Spleen (tissue), 13 donors: ENCODE measurements at places on chromosomes 11 and 22. TPM values are rescaled to one million over a fixed set of nuclear protein-coding genes. Genes with fewer than 3 reads are reported as not detected.

DNA sequence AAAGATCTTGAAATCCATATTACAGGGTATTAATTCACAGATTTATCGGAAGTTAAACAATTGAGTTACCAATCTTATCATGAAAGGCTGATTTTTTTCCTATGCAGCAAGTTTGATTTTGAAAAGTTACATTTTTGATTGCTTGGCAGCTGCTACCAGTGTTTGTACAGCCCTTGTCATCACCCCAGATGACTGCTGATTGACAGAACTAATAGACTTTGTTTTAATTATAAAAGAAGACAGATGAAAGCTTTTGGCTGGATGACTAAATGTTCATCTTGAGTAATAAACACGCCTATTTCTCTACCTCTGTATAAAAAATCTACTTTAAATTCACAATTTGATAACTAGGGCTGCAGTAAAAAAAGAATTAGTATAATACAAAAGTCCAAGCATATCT, 259.7 kb downstream of the TTC28 start:
- H3K4me1 ChIP-seq, result no peaks in the 10 kb centered on the region
- DNase-seq, result no peak
- H3K4me3 ChIP-seq, result no peak overlapping the region
- H3K36me3 ChIP-seq, result no peaks in the 10 kb centered on the region

GRCh38 chr22:26339755-26340154, 89.3 kb upstream of the ASPHD2 start:
- no peak overlapping the region for H3K4me3 ChIP-seq
- H3K27ac ChIP-seq, result no peak overlapping the region
- no peak for DNase-seq
- no peaks in the 10 kb centered on the region for H3K36me3 ChIP-seq

DNA sequence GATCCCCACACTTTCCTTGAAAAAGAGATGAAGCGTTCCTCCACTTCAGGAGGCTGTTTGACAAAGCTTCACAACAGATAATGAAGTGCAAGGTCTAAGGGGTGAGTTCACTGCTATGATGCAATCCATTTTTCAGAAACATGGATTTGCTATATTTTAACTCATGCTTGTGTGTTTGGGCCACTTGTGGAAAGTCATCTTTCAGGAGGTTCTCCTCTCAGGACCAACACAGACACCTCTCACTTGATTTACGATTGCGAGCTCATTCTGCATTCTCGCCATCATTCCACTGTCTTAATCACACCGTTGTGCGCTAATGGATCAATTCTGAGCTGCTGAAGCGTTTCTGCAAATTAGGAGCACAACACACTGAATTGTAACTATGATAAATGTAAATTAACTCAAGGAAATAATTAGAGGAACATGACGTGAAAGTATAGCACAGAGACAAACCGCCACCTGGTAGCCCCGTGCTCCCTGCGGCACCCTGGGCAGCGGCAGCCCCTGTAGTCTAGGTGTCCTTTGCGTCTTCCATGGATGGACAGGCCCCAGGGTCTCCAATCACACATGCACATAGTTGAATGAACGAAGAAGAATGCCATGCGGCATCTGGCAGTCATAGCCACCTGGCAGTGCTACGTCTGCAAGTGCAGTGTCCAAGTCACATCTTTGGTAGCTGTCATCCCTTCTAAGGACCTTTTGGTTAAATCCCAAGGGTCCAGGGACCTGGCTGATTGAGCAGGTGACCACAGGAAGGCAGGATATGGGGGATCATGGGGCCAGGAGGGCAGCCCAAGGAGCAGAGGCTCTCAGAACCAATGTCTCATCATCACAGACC, 28.1 kb upstream of the RTL6 start:
- DNase-seq, result no peak
- H3K27ac ChIP-seq, result no peak overlapping the region
- no peaks in the 10 kb centered on the region for H3K36me3 ChIP-seq

- H3K4me1 ChIP-seq, result no peaks in the 10 kb centered on the region
- no peak overlapping the region for H3K4me3 ChIP-seq
- no peak overlapping the region for H3K27ac ChIP-seq
- H3K27me3 ChIP-seq, result no peaks in the 10 kb centered on the region
Measured at GRCh38 chr11:131744847-131745246, 374.4 kb downstream of the NTM start.

- H3K36me3 ChIP-seq, result peaks cover 68% of the 10 kb centered on the region
- H3K4me3 ChIP-seq, result no peak overlapping the region
- peak; percentile 64 for DNase-seq
- H3K4me1 ChIP-seq, result no peaks in the 10 kb centered on the region
- H3K27me3 ChIP-seq, result no peaks in the 10 kb centered on the region
- H3K27ac ChIP-seq, result no peak overlapping the region
Measured at GRCh38 chr22:19879246-19879570, 24.5 kb upstream of the GNB1L start.

DNA sequence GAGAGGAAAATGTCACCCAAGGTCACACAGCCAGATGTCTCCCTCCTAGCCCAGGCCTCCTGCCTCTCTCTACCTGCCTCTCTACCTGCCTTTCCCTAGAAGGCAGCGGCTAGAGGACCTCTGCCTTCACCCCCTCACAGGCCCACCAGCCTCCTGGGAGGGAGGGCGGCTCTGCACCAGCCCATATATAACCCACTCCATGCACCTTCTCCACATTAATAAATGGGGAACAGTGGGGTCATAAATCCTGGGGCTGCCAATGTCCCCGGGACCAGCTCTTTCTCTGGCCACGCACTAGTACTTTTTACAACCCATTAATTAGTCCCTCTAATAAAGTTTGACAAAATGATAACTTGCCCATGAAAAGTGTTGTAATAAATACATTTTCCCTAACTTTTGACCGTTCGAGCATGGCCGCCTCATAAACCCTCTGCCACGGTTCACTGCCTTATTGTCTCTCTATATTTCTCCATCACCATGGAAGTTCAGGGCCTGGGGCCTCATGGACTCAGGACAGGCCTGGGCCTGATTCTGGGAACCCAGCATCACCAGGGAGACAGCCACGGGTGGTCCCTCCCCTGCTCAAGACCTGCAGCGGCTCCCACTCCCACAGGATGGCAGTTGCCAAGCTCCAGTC, 102.1 kb downstream of the MN1 start:
- no peak overlapping the region for H3K27ac ChIP-seq
- H3K36me3 ChIP-seq, result no peaks in the 10 kb centered on the region
- H3K4me1 ChIP-seq, result no peaks in the 10 kb centered on the region

DNA sequence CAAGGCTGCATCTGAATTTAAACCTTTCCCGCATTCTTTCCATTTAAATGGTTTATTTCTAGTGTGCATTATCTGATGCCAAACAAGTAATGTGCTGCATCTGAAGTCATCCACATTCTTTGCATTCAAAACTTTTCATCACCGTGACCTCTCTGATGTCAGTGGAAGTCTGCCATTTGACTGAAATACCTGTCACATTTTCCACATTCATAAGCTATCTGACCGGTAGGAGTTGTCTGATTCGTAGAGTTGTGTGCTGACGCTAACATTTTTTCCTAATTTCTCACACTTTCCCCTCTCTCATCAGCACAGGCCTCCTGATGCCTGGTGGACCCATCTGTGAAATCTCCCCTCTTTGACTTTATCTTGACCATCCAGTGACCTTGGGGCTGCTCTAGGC, 79.9 kb upstream of the BARX2 start:
- H3K27me3 ChIP-seq, result no peaks in the 10 kb centered on the region
- no peaks in the 10 kb centered on the region for H3K4me1 ChIP-seq
- H3K27ac ChIP-seq, result no peak overlapping the region

- peak overlapping the region; percentile 51 for H3K27ac ChIP-seq
- H3K4me1 ChIP-seq, result no peaks in the 10 kb centered on the region
- no peak overlapping the region for H3K4me3 ChIP-seq
- no peaks in the 10 kb centered on the region for H3K36me3 ChIP-seq
Measured at GRCh38 chr11:69002110-69002569, 10.9 kb downstream of the MRGPRF start.

- H3K36me3 ChIP-seq, result peaks cover 12% of the 10 kb centered on the region
- no peak overlapping the region for H3K27ac ChIP-seq
- H3K4me1 ChIP-seq, result peaks cover 33% of the 10 kb centered on the region
- DNase-seq, result no peak
Measured at GRCh38 chr11:48091426-48092102, 111.2 kb downstream of the PTPRJ start.

DNA sequence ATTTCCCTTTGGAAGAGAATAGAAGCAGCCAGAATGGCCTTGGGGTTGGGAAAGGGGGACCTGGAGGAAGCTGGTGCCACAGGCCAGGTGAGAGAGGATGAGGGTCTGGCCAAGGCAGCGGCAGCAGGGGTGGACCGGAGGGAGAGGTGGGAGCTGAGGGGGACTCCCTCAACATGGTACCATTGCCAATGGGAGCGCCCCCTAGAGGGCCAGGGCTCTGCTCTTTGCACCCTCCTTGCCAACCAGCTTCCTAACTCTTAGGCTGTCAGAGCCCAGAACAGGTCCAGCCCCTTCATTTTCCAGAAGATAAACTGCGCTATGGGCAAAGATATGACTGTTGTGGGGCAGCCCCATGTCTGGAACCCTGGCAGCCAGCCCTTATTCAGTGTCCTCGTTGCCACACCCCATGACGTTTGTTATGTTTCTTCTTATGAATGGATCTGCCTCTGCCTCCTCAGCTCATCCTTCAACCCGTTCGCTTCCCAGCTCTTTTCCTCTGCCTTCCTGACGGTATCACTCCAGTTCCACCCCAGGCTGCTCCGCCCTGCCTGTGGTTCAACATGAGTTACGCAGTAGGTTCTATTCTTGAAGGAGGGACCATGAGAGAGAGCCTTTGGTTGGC, 185.2 kb downstream of the GRIK4 start:
- H3K27ac ChIP-seq, result no peak overlapping the region
- H3K4me3 ChIP-seq, result no peak overlapping the region
- H3K27me3 ChIP-seq, result no peaks in the 10 kb centered on the region
- H3K4me1 ChIP-seq, result peaks cover 5% of the 10 kb centered on the region
- H3K36me3 ChIP-seq, result no peaks in the 10 kb centered on the region
- DNase-seq, result no peak

- no peak overlapping the region for H3K27ac ChIP-seq
- H3K4me1 ChIP-seq, result peaks cover 4% of the 10 kb centered on the region
- no peaks in the 10 kb centered on the region for H3K36me3 ChIP-seq
- peak; percentile 95 for DNase-seq
Measured at GRCh38 chr22:42500161-42500835, 19.3 kb downstream of the RRP7A start.

- no peaks in the 10 kb centered on the region for H3K36me3 ChIP-seq
- no peak overlapping the region for H3K27ac ChIP-seq
- peaks cover 6% of the 10 kb centered on the region for H3K27me3 ChIP-seq
- H3K4me3 ChIP-seq, result no peak overlapping the region
- DNase-seq, result no peak
- H3K4me1 ChIP-seq, result no peaks in the 10 kb centered on the region
Measured at GRCh38 chr11:92865352-92865751, 104.1 kb upstream of the MTNR1B start.

DNA sequence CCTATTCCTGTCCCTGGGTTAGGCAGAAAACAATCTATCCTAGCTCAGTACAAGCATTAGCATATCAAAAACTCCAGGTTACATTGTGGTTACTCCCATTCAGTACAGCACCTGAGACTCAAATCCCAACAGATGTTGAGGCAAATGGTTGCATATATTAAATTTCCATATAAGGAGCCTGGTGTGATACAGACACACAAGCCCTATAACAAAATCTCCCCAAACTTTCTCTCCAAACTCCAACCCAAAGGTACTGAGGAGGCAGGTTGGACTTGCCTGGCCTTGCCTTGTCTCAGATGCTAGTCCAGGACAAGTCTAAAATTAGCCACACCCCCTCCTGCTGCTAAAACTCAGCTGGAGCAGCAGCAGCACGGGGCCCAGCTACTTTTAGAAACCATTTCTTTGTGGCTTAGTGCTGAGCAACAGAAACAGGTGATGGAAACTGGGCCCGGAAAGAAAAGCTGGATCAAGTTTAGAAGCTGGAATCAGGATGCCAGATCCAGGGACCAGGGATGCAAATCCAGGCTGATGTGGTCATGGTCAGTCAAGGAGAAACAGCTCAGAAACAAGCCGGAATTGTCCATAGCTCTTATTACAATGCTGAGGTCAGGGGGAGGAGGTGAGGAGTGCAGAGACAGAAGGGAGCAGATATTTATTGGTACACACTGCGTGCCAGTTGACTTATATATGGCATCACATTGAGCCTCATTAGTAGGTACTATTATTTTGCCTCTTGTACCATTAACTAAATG, 73.7 kb upstream of the AMOTL1 start:
- H3K36me3 ChIP-seq, result no peaks in the 10 kb centered on the region
- no peak overlapping the region for H3K27ac ChIP-seq
- no peak for DNase-seq
- no peaks in the 10 kb centered on the region for H3K27me3 ChIP-seq
- H3K4me1 ChIP-seq, result no peaks in the 10 kb centered on the region
- H3K4me3 ChIP-seq, result no peak overlapping the region

DNA sequence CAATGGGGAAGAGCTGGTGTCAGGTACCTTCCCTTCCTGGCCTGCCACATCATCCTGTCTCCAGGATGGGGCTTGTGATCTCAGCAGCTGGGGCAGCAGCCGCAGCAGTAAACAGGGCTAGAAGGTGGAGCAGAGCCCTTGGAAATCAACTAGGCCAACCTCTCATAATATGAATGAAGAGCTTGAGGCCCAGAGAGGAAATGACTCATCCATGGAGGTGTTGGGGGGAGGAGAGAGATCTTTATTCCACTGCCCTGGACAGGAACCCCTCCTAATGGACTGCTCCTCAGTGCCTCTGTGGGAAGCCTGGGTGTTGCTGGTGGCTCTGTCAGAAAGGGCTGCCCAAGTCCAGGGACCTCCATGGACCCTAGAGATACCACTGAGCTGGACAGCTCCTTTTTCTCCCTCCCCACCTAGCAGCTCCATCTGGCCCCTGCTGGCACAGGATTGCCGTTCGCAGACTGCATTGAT, 111.8 kb downstream of the OSBP2 start:
- H3K36me3 ChIP-seq, result no peaks in the 10 kb centered on the region
- no peak overlapping the region for H3K27ac ChIP-seq
- no peak for DNase-seq
- peaks cover 15% of the 10 kb centered on the region for H3K27me3 ChIP-seq
- peaks cover 10% of the 10 kb centered on the region for H3K4me1 ChIP-seq

GRCh38 chr11:67599149-67599548, 7.6 kb upstream of the NDUFV1 start:
- H3K36me3 ChIP-seq, result no peaks in the 10 kb centered on the region
- H3K27me3 ChIP-seq, result no peaks in the 10 kb centered on the region
- no peak overlapping the region for H3K4me3 ChIP-seq
- no peak overlapping the region for H3K27ac ChIP-seq

DNA sequence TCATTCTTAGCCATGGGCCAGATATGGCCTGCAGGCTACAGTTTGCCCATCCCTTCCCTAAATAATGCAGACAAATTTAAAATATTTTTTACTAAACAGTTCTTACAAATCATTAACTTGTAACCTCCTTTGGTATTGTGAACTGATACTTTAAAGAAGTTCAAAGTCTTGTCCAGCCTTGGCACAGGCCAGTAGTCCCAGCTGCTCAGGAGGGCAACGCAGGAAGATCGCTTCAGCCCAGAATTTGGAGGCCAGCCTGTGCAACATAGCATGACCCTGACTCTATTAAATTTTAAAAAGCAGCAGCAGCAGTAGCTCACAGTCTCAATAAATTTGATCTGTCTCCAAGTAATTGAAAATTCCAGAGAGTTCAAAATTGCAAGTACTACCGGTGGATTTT, 83.7 kb upstream of the ARHGAP32 start:
- DNase-seq, result no peak
- H3K4me3 ChIP-seq, result no peak overlapping the region

Gene PRAME
- 0.06 TPM for polyA plus RNA-seq

Gene KCNJ4
- polyA plus RNA-seq, result not detected

Gene TRIM49
- not detected for polyA plus RNA-seq

Gene C11orf86
- polyA plus RNA-seq, result not detected

Gene PGA5
- polyA plus RNA-seq, result 0.51 TPM

Gene OR4B1
- polyA plus RNA-seq, result not detected

Gene HBG1
- polyA plus RNA-seq, result not detected

Gene PELI3
- polyA plus RNA-seq, result 6.4 TPM

Gene KCNJ11
- 0.13 TPM for polyA plus RNA-seq

Gene DDI1
- not detected for polyA plus RNA-seq

Gene RBMXL2
- not detected for polyA plus RNA-seq
